Neural crest cell (in vitro differentiated cells): ENCODE measurements at places on chromosomes 3 and 15. TPM values are rescaled to one million over a fixed set of nuclear protein-coding genes. Genes with fewer than 3 reads are reported as not detected.

DNA sequence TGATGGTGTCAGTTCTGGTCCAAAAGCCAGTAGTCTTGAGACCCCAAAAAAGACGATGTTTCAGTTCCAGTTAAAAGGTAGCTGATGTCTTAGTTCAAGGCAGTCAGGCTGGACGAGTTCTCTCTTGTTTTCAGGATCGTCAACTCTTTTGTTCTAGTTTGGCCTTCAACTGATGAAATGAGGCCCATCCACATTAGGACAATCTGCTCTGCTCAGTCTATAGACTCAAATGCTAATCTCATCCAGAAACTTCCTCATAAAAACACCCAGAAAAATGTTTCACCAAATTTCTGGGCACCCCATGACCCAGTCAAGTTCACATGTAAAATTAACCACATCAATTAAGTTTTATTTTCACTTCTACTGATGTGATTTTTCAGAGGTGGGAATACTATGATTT, 74.0 kb downstream of the MOBP start:
- H3K4me1 ChIP-seq, result peaks cover 7% of the 10 kb centered on the region
- H3K36me3 ChIP-seq, result no peaks in the 10 kb centered on the region
- no peak overlapping the region for H3K4me3 ChIP-seq
- no peak overlapping the region for H3K27ac ChIP-seq

The EPHA6 gene
- total RNA-seq, result 0.66 and 0.96 TPM in 2 replicates

DNA sequence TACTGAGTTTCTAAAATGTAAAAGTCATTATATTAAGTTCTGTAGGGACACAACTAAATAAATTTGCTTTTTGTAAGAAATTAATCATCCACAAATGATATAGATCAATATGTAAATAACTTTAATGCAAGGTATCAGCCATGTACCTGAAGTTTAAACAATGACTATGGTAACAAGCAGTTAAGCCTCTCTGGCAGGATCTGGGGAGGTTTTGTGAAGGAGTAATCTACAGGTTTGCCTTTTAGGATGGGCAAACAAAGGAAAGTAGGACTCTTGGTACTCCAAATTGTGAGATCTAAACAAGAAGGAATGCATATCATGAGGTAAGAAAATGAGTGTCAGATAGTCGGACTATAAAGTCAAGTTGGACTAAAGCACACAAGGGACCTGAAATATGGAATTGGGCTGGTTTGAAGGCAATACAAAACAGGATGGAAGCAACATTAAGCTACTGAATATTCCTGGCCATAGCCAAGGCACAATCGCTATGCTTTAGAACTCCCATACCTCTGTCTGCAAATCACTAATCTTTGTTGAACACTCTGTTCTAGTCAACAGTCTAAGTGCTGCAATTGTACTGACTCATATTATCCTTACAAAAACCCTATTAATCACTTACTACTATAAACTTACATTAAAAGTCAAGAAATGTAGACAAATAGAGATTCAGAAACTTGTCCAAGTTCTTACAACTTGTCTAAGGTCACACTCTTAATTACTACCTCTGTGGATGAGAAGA, 412.8 kb downstream of the DIPK2A start:
- peaks cover 4% of the 10 kb centered on the region for H3K4me1 ChIP-seq
- DNase-seq, result no peak
- H3K27me3 ChIP-seq, result no peaks in the 10 kb centered on the region

DNA sequence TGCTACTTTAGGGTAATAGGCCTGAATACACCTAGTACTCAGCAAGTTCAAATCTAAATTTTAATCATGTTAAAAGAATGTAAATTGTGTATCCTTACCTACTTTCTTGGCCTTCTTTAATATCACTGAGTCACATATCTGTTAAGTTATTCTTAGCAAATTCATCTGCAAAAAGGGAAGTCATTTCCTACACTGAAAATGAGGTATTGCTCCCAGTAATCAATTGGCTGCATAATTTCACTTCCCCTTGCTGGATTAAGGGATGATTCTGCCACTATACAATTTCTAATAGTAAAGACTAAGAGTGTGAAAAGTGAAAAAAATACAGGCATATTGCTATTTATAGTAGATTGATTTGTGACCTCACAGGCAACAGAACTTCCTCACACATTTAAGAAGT, 47.8 kb downstream of the CCDC54 start:
- no peak overlapping the region for H3K27ac ChIP-seq
- no peaks in the 10 kb centered on the region for H3K36me3 ChIP-seq
- peaks cover 16% of the 10 kb centered on the region for H3K4me1 ChIP-seq
- peaks cover 4% of the 10 kb centered on the region for H3K27me3 ChIP-seq
- no peak for DNase-seq

DNA sequence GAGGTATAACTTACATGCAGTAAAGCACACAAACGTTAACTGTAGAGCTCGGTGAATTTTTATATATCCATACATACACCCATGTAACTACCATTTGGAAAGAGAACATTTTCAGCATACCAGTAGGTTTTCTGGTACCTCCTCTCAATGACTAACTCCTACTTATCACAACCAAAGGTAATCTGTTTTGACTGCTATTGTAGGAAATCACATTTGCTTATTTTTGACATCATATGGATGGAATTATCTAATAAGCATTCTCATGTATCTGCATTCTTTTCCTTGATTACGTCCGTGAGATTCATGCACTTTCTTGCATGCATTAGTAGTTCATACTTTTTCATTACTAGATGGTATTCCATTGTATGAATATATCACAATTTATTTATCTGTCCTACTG, 76.8 kb downstream of the CSNK1G1 start:
- no peak for DNase-seq
- no peak overlapping the region for H3K4me3 ChIP-seq
- H3K27me3 ChIP-seq, result no peaks in the 10 kb centered on the region
- no peak overlapping the region for H3K27ac ChIP-seq
- no peaks in the 10 kb centered on the region for H3K36me3 ChIP-seq

DNA sequence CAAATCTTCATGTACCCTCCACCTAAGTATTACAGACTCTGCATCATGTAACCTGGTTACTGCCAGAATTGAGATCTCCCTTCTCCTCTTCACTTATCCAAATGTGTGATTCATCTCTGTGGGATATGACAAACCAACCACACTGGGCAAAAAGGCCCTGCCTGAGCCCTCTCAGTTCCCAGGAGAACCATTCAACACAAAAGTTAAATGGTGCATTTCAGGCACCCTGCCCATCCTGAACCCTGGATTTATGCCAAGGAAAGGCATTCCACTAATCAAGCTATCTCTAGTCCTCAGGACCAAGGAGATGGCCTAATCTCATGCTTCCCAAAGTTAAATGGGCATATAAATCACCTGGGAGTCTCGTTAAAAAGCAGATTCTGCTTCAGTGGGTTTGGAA, 108.5 kb downstream of the TNIK start:
- no peak overlapping the region for H3K4me3 ChIP-seq
- H3K4me1 ChIP-seq, result peaks cover 37% of the 10 kb centered on the region
- DNase-seq, result no peak
- peak overlapping the region; percentile 64 for H3K27ac ChIP-seq
- peaks cover under 1% of the 10 kb centered on the region for H3K36me3 ChIP-seq

GRCh38 chr3:68009900-68010299, 355.5 kb upstream of the SUCLG2 start:
- H3K27me3 ChIP-seq, result peaks cover 56% of the 10 kb centered on the region
- DNase-seq, result no peak
- H3K4me1 ChIP-seq, result peaks cover 8% of the 10 kb centered on the region
- H3K4me3 ChIP-seq, result peak overlapping the region; percentile 41
- no peaks in the 10 kb centered on the region for H3K36me3 ChIP-seq

- H3K27ac ChIP-seq, result no peak overlapping the region
- H3K27me3 ChIP-seq, result no peaks in the 10 kb centered on the region
Measured at GRCh38 chr3:114427285-114428043, 133.6 kb downstream of the TIGIT start.

The ITPKA gene
- total RNA-seq, result 1.3 and 1.5 TPM in 2 replicates

- peaks cover 14% of the 10 kb centered on the region for H3K4me1 ChIP-seq
- H3K4me3 ChIP-seq, result peak within 1 kb of the TSS; percentile 82
- DNase-seq, result peak; percentile 44
- no peaks in the 10 kb centered on the region for H3K36me3 ChIP-seq
- peaks cover 67% of the 10 kb centered on the region for H3K27me3 ChIP-seq
- no peak within 1 kb of the TSS for H3K27ac ChIP-seq
Measured at GRCh38 chr3:33218446-33219174, at the start of gene SUSD5. SUSD5 (minus strand) TSS chr3:33218810; CDS start chr3:33218797, 13 bp downstream.

- H3K4me1 ChIP-seq, result no peaks in the 10 kb centered on the region
- DNase-seq, result no peak
- H3K4me3 ChIP-seq, result no peak overlapping the region
- H3K27me3 ChIP-seq, result no peaks in the 10 kb centered on the region
- no peak overlapping the region for H3K27ac ChIP-seq
Measured at GRCh38 chr3:82198009-82198408, 436.6 kb upstream of the GBE1 start.

- no peak for DNase-seq
- H3K27ac ChIP-seq, result no peak overlapping the region
- no peaks in the 10 kb centered on the region for H3K27me3 ChIP-seq
- H3K4me1 ChIP-seq, result no peaks in the 10 kb centered on the region
- H3K36me3 ChIP-seq, result no peaks in the 10 kb centered on the region
Measured at GRCh38 chr3:117417411-117417810, 707.8 kb downstream of the TUSC7 start.

The CHP1 gene
- 72.7 and 76.3 TPM in 2 replicates for total RNA-seq

DNA sequence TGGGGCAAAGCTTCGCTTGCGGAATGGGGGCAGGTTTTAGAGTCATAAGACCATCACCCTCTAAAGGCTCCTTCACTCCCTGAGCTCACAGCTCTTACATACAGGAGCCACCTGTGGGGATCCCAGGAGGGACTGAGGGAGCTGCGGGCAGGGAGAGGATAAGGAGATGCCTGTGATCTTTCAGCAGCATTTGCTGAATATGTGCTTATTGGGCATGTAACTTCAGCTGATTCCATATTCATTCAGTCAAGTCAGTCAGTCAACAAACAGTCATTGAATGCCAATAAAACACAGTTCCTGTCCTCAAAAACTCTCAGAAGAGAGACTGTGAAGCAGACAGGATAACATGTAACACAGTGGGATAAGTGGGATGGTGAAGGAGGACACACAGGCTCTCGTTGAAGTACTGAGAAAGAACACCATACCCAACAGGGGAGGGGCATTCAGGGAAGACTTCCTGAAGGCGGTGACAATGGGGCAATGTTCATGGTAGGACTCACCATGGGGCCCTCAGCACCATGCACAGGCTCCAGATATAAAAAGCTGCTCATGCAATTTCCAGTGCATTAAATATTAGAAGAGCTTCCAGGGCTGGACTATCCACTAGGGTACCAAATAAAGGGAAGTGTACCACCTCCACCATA, 240.9 kb downstream of the UACA start:
- no peak for DNase-seq
- H3K4me1 ChIP-seq, result peaks cover 22% of the 10 kb centered on the region
- no peaks in the 10 kb centered on the region for H3K36me3 ChIP-seq
- H3K27me3 ChIP-seq, result no peaks in the 10 kb centered on the region

GRCh38 chr3:148889828-148890227, 24.7 kb downstream of the CPA3 start:
- no peak for DNase-seq
- no peaks in the 10 kb centered on the region for H3K4me1 ChIP-seq
- no peak overlapping the region for H3K4me3 ChIP-seq
- no peak overlapping the region for H3K27ac ChIP-seq
- H3K27me3 ChIP-seq, result no peaks in the 10 kb centered on the region

The LRRIQ4 gene
- total RNA-seq, result 0.12 and 0.16 TPM in 2 replicates

DNA sequence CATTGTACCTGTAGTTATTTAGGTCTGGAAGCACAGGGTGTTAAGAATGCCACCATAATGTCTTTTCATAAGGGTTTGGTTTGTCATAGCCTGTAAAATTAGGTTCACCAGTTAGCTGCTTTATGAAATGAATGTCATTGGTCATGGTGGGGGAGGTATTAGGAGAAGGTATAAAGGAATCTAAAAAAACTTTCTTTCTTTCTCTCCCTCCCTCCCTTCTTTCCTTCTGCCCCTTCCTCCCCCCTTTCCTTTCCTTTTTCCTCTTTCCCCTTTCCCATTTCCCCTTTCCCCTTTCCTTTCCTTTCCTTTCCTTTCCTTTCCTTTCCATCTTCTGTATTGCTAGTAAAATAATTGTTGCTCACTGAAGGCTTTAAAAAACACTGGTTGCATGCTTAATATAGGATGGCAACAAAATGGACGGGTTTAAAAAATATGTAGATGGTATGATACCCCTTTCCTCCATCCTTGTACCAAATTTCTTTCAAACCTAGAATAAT, 9.6 kb downstream of the ATP2C1 start:
- no peaks in the 10 kb centered on the region for H3K36me3 ChIP-seq
- no peak overlapping the region for H3K27ac ChIP-seq
- H3K4me3 ChIP-seq, result no peak overlapping the region
- no peak for DNase-seq
- peaks cover 25% of the 10 kb centered on the region for H3K4me1 ChIP-seq

- H3K27me3 ChIP-seq, result no peaks in the 10 kb centered on the region
- H3K27ac ChIP-seq, result no peak overlapping the region
- H3K4me3 ChIP-seq, result no peak overlapping the region
Measured at GRCh38 chr3:33372218-33373081, 67.8 kb downstream of the UBP1 start.

- no peak overlapping the region for H3K4me3 ChIP-seq
- H3K27ac ChIP-seq, result peak overlapping the region; percentile 60
- no peaks in the 10 kb centered on the region for H3K27me3 ChIP-seq
- no peaks in the 10 kb centered on the region for H3K36me3 ChIP-seq
- no peaks in the 10 kb centered on the region for H3K4me1 ChIP-seq
- no peak for DNase-seq
Measured at GRCh38 chr3:130671545-130672312, 74.9 kb downstream of the PIK3R4 start.

- H3K4me3 ChIP-seq, result no peak overlapping the region
- no peaks in the 10 kb centered on the region for H3K27me3 ChIP-seq
- peak overlapping the region; percentile 51 for H3K27ac ChIP-seq
- H3K36me3 ChIP-seq, result no peaks in the 10 kb centered on the region
Measured at GRCh38 chr3:196122688-196123046, 40.8 kb upstream of the TFRC start.

GRCh38 chr3:181455276-181455675, 256.4 kb upstream of the SOX2 start:
- no peaks in the 10 kb centered on the region for H3K27me3 ChIP-seq
- peak overlapping the region; percentile 77 for H3K4me3 ChIP-seq
- peaks cover 3% of the 10 kb centered on the region for H3K36me3 ChIP-seq
- peaks cover 68% of the 10 kb centered on the region for H3K4me1 ChIP-seq
- no peak for DNase-seq

The C2CD4A gene
- not detected in 2 replicates for total RNA-seq

GRCh38 chr3:32257042-32257441, 18.6 kb downstream of the CMTM8 start:
- H3K4me3 ChIP-seq, result no peak overlapping the region
- no peaks in the 10 kb centered on the region for H3K27me3 ChIP-seq
- no peaks in the 10 kb centered on the region for H3K4me1 ChIP-seq
- peaks cover 8% of the 10 kb centered on the region for H3K36me3 ChIP-seq
- H3K27ac ChIP-seq, result no peak overlapping the region
- DNase-seq, result no peak

DNA sequence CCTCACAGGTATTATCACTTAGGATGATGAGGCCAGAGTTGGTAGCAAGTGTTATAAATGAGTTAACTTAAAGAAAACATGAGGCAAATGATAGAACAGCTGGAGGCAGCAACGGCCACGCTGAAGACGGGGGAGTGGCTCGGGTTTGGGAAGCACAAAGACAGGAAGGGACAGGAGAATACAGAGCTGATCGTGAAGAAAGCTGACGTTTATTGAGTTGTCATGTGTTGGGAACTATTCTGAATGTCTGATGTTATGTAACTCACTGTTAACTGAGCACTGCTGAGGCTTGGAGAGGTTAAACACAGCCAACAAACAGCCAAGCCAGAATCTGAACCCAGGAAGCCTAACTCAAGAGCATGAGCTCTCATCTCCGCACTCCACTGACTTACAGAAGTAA, 42.3 kb downstream of the FGD5 start:
- H3K4me1 ChIP-seq, result peaks cover 9% of the 10 kb centered on the region
- no peaks in the 10 kb centered on the region for H3K36me3 ChIP-seq
- H3K27me3 ChIP-seq, result peaks cover 21% of the 10 kb centered on the region
- DNase-seq, result no peak
- H3K27ac ChIP-seq, result peak overlapping the region; percentile 8
